Activated CD4-positive, alpha-beta T cell treated with anti-CD3 and anti-CD28 coated beads for 48 hours (primary cell): ENCODE measurements at places on chromosomes 5 and 9.

DNA sequence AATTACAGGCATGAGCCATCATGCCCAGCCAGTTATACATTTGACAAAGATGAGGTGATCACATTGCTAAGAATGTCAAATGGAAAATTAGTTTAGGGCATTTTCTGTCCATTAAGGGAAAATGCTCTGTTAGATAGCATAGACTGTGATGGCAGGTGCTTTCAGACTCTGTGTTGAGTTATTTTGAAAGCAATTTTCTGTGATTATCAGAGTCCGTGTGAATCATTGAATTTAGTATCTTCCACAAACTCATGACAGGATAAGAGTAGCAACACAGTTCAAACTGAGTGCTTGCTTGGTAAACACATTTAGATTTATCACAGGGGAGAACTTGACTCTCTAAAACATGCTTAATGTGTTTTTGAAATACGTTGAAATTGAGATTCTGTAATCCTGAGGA, 69.0 kb downstream of the GAPVD1 start:
- no peak for DNase-seq

DNA sequence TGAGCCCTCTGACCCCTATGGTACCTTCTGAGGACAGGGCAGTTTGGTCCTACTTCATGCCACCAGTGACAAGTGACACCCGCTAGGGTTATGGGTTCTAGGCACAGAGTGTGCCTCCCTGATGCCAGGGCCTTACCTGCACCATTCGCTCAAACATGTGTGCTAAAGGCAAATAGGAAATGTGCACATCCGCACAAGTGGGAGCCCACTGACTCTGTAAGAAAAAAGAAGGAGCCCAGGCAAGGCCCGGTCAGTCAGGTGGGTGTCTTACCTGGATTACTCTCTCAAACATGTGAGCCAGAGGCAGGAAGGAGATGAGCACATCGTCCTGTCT, 29.1 kb upstream of the MEIKIN start:
- DNase-seq, result no peak

GRCh38 chr5:131230406-131230805, 33.4 kb upstream of the CDC42SE2 start:
- DNase-seq, result no peak

DNA sequence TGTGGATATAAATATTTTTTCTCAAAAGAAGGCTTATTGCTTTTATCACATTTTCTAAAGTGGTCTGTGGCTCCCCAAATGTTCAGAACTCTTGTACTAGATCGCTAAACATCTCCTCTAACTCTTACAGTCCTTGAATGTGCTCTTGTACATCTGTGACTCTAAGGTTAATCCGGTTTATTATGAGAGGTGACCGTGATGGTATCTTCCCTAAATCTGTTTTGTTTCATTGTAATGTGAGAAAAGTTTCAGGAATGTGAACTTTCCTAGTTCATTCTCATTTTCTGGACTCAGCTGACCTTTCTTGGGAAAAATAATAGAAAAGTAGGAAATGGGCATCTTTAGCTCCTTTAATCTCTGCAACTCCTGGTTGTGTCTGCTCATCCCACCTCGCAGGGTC, 94.5 kb upstream of the CD180 start:
- no peak for DNase-seq

- DNase-seq, result no peak
Observed at GRCh38 chr9:89454498-89455355, 43.2 kb downstream of the SEMA4D start.

GRCh38 chr9:116868201-116868600, 181.1 kb downstream of the TRIM32 start:
- DNase-seq, result no peak

GRCh38 chr9:124130277-124131075, 118.9 kb downstream of the LHX2 start:
- DNase-seq, result no peak

DNA sequence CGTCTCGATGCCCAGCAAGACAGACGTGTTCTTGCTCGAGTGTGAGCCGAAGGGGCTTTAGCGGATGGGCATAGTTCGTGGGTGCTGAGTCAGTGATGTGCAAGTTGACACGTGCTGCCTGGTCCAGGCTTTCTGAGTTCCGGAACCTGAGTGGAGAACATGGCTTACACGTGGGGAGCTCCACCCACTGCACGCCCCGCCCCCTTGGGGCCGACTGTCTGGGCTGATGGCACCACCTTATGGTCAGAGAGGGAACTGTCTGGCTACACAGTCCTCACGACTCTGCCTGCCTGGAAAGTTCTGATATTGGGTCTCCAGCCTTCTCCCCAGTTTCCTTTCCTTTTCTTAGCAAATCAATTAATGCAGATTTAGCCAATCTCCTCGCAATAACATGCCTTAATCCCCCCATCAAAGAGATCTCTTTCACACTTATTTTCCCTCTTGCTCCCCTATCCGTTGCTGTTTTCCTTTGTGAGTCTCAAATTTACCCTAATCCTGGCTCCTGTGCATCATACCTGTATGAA, 3.8 kb upstream of the STC2 start:
- peak; percentile 96 for DNase-seq

GRCh38 chr5:181190711-181191525, 14.1 kb downstream of the TRIM7 start:
- DNase-seq, result peak; percentile 66
